ENCODE measurements at places on chromosomes 3 and 15.

GRCh38 chr15:66681395-66681794 lies 20.6 kb upstream of the SMAD6 start:
- DNase-seq: no peak

- DNase-seq: no peak
Measured at GRCh38 chr3:173548261-173548660, 150.7 kb downstream of the NLGN1 start.

DNA sequence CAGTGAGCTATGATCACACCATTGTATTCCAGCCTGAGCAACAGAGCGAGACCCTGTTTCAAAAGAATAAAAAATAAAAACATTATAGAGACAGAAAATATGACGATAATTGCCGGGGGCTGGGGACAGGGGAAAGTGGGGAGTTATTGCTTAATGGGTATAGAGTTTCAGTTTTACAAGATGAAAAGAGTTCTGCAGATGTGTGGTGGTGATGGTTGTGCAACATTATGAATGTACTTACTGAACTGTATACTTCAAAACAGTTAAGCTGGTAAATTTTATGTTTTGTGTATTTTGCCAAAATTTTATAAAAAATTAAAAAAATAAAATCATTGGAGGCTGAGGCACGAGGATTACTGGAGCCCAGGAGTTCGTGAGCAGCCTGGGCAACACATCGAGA lies 24.8 kb upstream of the ZNF774 start:
- DNase-seq: no peak

- no peak for DNase-seq
Measured at GRCh38 chr3:196486263-196486662, 17.3 kb downstream of the RNF168 start.

GRCh38 chr15:99729920-99730319 lies 3.3 kb downstream of the LYSMD4 start:
- no peak for DNase-seq

DNA sequence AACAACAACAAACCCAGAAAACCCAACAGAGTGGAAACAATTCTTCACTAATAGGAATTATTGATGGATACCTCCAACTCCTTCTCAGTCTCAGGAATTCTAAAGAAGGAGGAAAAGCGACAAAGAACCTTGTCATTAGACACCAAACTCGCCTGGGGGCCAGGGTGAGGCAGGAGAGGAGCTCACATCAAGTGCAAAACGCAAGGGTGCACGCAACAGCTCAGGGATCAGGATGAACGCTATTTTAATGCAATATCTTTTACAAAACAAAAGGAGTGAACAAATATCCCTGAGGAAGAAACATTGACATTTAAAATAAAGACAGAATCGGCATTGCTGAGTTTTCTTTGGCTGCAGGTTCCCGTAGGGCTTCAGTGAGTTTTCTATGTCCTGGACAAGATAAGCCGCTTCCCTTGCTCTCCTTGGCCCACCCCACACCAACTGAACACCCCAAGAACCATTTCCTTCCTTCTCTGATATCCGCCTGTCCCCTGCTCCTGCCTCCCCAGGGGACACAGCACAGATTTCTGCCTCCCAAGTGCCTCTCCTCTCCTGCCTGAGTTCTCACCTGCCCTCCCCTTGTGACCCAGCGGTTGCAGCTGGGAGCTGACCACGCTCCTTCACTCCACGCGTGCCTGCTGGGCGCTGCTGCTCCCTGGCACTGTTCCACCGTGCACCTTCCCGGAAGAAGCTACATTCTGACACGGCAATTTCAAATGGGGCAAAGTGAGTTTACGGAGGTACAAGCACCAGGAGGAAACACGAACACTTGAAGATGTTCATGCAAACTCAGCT lies 63.0 kb downstream of the ATP10A start:
- DNase-seq: peak; percentile 68
